Activated naive CD8-positive, alpha-beta T cell treated with anti-CD3 and anti-CD28 coated beads, Interleukin-2, amount 50 U/mL, for 16 hours (primary cell): ENCODE measurements at places on chromosomes 6 and 20.

- no peak for DNase-seq
These were observed 6.4 kb downstream of the SYNJ2 start for GRCh38 chr6:157987788-157988699.

- DNase-seq: no peak
These were observed 103.5 kb upstream of the AKAP12 start for GRCh38 chr6:151136141-151136755.

DNA sequence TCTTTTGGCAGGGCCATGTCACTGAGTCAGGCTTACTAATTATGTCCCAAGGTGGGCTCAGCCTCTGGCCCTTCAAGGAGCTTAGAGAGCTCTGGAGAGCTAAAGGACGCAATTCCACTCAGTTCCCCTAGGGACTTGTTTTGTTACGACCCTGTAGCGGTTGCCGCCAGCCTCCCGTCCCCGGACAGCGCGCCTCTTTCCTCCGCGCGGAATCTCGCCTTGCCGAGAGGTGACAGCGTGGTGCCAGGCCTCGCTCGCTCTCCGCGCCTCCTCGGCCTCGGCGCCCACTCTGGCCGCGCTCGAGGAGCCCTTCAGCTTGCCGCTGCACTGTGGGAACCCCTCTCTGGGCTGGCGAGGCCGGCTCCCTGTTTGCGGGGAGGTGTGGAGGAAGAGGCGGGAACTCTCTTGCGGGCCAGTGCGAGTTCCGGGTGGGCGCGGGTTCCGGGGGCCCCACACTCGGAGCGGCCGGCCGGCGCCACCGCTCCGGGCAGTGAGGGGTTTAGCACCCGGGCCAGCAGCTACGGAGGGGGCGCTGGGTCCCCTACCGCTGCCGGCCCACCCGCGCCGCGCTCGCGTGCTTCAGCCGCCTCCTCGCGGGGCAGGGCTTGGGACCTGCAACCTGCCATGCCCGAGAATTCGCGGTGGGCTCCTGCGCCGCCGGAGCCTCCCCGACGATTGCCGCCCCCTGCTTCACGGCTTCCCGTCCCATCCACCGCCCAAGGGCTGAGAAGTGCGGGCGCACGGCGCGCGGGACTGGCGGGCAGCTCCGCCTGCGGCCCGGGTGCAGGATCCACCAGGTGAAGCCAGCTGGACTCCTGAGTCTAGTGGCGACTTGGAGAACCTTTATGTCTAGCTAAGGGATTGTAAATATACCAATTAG lies 9.9 kb upstream of the ZNF311 start:
- no peak for DNase-seq

DNA sequence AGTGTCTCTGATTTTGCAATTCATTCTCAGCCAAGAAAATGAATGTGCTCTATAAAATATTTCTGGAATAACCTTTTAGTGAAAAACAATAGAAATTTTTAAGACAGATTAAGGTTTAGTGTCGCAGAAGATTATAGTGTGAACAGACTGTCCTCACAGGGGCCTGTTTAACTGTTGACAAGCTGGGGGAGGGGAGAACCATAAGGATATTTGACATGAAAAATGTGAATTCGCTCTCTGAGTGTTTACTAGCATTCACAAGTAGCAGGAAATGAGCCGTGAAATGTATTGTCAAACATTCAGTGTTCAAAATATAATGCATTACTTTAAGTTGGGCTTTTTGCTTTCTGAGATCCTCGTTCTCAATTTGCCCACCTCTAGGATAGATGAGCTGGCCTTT lies 134.8 kb upstream of the TSHZ2 start:
- no peak for DNase-seq

DNA sequence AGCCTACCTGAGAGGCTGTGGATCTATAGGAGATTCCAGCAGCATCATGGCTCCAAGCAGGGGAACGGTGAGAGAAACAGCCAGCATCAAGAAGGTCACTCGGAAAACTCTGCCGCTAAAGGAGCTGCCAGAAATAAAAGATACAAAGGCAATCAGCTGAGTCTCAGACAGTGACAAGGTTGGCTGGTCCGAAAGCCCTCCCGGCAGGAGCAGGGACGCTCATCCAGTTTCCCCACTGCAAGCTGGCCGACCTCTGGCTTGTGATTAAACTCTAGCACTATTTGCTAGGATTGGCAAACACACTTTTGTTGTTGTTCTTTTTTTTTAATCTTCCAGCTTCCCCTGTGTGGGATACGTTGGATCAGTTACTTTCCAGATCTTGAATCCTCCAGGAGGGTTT lies 8.7 kb downstream of the APMAP start:
- no peak for DNase-seq

DNA sequence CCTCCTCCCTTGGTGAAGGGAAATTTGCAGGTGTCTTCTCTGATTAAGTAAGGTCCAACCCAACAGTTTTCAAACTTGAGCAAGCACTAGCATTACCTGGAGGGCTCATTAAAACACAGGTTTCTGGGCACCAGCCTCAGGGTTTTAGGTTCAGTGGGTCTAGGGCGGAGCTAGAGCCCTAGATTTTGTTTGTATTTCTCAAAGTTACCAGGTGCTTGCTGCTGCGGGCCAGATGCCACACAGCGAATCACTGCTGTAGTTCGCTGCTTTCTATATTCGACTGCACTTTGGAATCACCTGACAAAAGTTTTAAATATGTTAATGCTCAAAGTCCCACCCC lies 869 bp downstream of the COL21A1 start:
- DNase-seq: no peak

GRCh38 chr6:10603219-10603618 lies 82.1 kb downstream of the GCNT2 start:
- no peak for DNase-seq

GRCh38 chr6:114897536-114897935 lies 554.7 kb upstream of the HS3ST5 start:
- no peak for DNase-seq

- no peak for DNase-seq
These were observed 369.6 kb downstream of the TENT5A start for GRCh38 chr6:81382852-81383251.

DNA sequence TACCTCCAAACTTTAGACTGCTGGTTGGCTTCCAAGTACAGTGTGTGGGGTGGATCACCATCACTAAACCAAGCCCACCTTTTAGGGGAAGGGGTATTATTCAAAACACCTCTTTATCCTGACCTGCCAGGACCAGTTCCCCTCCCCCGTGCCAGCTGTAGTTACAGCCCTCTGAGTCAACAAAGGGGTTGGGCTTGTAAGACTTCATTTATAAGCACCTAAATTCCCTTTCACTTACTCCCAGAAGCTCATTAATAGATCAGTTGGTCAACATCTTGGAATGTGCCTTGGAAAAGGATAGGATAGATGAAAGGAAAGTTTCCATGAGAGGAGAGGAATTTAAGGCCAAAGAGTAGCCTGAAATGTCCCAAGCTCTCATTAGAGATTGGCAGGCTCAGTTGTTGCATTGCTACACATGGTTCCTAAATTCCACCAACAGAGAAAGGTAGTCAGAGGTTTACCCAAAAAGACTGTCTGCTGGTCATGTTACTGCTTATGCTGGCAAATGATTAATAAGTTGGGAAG lies 59.2 kb downstream of the TNFAIP3 start:
- no peak for DNase-seq

GRCh38 chr6:52519618-52520017 lies 57.2 kb downstream of the TRAM2 start:
- no peak for DNase-seq

DNA sequence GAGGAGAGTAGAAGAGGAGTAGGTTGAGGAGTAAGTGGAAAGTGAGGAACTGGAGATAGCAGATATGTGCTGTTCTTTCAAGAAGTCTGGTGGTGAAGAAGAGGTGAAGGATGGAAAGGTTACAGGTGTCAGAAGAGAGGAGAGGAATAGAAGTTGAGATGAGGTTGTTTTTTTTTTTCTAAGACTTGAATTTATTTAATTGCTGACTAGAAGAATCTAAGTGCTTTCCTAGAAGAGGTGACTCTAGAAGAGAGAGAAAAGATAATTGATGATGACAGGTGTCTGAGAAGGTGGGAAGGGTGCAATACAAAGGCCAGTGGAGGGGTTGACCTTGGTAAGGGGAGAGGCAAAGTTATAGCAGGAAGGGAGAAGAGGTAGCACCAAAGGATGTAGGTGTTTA lies 25.6 kb downstream of the NDUFAF5 start:
- no peak for DNase-seq

GRCh38 chr6:167113047-167113754 lies 9.7 kb upstream of the CCR6 start:
- DNase-seq: no peak

DNA sequence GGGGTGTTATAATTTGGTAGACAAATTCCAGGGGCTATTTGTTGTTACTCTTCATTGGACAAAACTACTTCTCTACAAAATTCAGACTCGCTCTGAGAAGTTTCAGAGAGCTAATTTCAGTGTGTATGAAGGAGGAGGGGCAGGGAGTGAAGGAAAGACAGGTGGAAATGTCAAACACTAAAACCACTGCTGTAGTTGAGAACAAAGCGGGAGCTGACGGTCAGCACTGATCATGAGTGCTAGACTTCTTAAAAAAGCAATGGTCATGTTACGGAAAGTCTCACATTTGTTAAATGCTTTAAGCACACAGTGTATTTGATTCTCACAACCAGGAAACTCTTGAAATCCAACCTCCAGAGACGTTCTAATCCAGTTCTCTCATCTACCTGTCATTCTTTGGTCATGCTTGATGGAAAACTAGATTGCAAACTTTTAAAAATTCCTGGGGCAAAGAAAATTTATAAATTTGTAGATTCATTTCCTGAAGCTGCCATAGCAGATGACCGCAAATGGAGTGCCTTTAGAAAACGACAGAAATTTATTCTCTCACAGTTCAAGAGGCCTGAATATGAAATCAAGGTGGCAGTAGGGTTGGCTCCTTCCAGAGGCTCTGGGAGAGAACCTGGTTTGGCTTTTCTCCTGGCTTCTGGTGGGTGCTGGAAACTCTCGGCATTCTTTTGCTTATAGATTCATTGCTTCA lies 100.7 kb upstream of the CARMIL1 start:
- no peak for DNase-seq

- no peak for DNase-seq
These were observed 749.9 kb downstream of the HACE1 start for GRCh38 chr6:104109806-104110205.

DNA sequence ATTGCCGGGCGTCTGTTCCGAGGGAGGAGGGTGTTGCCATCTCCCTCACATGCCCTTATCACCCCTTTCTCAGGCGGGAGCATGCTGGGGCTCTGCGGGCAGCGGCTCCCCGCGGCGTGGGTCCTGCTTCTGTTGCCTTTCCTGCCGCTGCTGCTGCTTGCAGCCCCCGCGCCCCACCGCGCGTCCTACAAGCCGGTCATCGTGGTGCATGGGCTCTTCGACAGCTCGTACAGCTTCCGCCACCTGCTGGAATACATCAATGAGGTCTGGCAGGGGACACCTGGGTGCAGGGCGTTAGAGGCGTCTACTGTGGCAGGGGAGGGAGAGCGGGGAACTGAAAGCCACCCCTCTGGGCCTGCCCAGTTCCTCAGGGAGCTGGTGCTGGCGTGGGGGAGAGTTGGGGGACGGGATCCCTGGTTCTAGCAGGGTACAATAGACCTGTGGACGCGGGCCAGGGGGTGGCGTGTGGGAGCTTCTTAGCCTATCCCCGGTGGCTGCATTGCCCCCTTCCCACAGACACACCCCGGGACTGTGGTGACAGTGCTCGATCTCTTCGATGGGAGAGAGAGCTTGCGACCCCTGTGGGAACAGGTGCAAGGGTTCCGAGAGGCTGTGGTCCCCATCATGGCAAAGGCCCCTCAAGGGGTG lies 697 bp downstream of the PPT2 start:
- no peak for DNase-seq

- DNase-seq: no peak
These were observed 62.1 kb downstream of the SLC24A3 start for GRCh38 chr20:19274412-19275015.

DNA sequence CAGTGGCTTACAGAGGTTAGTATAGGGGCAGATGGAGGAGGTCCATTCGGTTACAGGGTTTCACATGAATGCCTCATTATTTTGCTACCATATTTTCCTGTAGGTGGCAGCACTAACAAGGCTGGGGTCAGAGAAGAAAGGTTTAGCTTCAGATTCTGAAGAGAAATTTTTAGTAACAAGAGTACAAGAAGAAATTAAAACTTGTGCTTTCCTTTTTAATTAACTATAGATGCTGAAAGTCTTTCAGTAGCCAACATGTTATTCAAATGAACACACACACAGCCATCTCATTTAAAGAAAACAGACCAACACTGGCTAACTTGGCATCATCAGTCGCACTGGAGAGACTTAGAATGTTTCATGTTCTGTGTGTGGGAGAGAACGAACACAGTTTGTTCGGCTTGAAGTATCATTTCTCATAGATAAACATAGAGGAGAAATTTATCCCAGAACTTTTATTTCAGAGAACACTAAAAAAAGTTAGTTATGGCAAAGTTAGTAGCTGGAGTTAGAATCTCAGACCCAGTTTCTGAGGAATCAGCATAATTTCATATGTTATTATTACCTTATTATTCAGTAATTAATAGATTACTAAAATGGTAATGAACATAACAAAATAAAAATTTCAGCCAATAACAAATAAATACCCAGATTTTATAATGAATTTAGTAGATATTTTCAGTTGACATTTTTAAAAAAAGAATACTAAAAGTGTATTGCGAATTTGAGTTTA lies 314.0 kb upstream of the RSPO3 start:
- DNase-seq: no peak

- no peak for DNase-seq
These were observed 104.9 kb downstream of the RNASET2 start for GRCh38 chr6:166851426-166851825.

- DNase-seq: no peak
These were observed 80.7 kb downstream of the RREB1 start for GRCh38 chr6:7188492-7188891.

- DNase-seq: no peak
These were observed 531 bp upstream of the CCN2 start for GRCh38 chr6:131951576-131952230.
